ENCODE measurements at places on chromosomes 11 and 22.
A peak's percentile ranks its signal among the peaks of the same experiment; 100 is the strongest.

- no peak for DNase-seq
Observed at GRCh38 chr11:46947399-46948077, 11.0 kb downstream of the CSTPP1 start.

DNA sequence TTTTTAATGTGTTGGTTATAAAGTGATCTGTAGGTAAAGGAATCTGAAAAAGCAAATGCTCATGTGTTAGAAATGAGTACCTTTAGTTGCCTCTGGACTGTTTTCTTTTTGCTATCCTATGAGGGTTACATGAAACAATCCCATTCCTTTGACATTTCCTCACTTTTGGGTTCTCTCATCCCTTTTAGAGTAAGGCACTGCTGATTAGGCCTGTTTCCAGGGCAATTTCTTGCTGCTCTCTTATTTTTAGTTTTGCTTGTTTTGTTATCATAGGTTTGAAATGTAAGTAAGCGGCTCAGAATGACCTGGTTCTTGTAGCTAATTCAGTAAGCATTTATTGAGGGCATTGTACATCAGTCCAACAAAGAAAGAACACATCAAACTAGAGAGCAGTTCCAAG lies 138.9 kb downstream of the DDX10 start:
- no peak for DNase-seq

GRCh38 chr22:49353235-49353634 lies 474.4 kb downstream of the BRD1 start:
- DNase-seq = no peak

DNA sequence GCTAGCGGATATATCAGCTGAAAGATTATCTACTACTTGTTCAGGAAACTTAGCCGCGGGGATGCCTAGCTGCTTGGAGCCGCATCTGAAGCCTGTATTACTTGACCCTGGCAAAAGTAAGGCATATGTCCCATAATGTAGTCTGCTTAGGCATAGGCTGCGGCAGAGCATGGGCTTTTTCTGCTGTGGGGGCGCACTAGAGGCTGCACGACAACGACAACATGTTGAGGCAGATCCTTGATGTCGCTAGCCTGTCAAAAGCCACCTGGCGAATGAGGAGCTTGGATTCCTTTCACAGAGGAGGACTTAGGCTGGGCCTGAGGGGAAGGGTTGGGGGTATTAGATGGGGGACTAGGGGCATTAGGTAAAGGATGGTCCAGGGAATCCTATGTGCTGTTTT lies 1.1 kb upstream of the OR52N2 start:
- no peak for DNase-seq

DNA sequence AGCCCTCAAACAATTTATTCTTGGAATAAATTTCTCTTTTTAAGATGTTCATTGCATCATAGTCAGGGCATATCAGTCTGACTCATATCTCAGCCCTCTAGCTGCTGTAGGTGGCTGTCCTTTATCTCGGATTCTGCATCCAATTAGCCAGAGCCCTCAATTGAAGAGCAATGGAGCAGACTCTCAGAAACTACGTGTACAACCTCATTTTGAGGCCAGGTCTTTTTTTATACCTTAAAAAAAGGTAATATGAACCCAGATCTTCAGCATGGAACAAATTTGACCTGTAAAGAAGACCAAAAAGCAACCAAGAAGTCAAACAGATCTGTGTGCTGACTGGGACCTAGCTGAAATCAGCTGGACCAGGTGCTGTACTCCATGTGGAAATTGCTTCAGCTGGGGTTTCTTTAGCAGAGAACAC lies 8.7 kb downstream of the OR52A5 start:
- peak; percentile 2 for DNase-seq

GRCh38 chr11:65204646-65205601 lies 23.2 kb downstream of the CAPN1 start:
- no peak for DNase-seq

DNA sequence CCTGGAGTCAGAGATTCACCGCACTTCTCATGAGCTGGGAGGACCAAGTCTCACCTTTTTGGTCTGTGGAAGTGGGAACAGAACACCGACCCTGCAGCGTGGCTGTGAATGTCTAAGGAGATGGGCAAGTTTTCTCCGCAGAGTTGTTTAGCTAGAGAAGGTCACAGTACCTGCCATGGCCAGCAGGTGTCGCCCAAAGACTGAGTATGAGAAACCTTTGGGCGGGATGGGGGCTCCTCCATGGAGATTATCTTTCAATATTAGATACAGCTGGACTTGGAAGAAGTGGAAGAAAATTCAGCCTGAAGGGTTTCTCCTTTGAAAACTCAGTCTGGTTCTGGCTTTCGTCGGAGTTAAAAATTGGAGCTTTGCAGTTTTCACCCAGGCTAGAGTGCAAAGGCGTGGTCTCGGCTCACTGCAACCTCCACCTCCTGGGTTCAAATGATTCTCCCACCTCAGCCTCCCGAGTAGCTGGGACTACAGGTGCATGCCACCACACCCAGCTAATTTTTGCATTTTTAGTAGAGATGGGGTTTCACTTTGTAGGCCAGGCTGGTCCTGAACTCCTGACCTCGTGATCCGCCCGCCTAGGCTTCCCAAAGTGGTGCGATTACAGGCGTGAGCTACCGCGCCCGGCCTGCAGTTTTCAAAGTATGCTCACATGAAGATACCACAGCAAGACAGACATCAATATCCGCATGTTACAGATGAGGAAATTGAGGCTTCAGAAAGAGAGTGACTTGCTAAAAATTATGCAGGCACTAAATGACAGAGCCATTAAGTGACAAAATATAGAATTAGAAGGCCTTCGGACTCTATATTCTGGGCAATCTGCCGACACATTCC lies 10.7 kb upstream of the DSCAML1 start:
- no peak for DNase-seq

- no peak for DNase-seq
Observed at GRCh38 chr22:23166042-23166831, 14.1 kb upstream of the BCR start.

DNA sequence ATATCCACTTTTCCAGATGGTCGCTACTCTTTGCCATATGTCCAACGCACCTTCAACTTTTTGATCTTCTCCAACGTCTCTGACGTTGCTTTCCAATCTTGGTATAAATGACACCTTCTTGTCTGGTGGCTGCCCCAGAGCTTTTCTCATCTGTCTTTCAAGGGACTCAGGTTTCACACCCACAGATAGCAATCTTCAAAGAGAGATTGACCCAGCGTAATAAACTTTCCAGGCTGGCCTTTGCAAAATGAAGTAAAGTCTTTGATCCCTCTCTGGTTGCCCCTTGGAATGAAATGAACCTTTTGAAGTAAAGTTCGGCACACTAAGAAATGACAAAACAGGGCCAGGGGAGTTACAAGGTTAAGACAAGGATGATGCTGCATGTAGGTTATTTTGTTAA lies 138.4 kb upstream of the BDNF start:
- no peak for DNase-seq

DNA sequence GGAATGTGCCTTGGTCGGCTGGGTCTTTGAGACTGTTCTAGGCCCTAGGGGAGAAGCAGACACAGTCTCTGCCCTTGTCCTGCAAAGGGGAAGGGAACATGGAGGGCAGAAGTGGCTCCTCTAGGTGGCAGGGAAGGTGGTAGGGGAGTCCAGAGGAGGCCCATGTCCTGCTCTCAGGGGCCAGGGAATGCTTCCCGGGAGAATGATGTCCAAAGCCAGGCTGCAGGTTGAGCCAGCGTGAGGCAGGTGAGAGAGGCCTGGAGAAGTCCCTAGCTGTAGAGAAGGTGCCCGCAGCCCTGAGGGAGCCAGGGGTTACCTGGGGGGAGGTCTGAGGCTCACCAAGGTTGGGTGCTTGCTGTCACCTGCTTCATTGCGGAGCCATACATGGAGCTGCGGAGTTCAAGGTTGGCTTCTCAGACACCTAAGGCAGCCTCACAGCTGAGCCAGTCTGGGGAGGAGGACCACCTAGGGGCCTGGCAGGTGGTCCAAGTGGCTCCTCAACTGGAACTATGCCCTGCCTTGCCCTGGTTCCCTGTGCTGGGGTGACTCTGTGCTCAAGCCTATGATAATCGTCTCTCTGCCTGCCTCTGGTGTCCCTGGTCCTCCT lies 46.1 kb downstream of the SMIM38 start:
- DNase-seq = no peak

DNA sequence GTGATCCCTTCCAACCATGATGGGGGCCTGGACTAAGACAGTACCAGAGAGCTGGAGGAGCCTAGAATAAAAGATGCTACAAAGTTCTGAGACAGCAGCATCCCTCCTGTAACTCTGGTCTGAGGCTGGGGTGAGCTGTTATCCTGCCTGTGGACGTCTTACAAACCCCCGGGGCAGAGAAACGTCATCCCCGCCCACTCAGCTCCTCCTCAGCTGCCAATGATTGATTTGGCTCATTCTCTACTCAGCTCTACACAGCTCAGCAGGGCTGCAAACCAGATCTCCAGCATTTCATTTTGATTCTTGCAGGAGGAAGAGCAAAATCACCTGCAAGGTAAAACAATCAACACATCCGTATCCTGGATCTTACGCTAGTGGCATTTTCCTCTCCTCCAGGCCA lies 55.5 kb downstream of the CSNK2A3 start:
- DNase-seq = no peak

- no peak for DNase-seq
Observed at GRCh38 chr11:15213471-15214231, 98.9 kb downstream of the INSC start.

DNA sequence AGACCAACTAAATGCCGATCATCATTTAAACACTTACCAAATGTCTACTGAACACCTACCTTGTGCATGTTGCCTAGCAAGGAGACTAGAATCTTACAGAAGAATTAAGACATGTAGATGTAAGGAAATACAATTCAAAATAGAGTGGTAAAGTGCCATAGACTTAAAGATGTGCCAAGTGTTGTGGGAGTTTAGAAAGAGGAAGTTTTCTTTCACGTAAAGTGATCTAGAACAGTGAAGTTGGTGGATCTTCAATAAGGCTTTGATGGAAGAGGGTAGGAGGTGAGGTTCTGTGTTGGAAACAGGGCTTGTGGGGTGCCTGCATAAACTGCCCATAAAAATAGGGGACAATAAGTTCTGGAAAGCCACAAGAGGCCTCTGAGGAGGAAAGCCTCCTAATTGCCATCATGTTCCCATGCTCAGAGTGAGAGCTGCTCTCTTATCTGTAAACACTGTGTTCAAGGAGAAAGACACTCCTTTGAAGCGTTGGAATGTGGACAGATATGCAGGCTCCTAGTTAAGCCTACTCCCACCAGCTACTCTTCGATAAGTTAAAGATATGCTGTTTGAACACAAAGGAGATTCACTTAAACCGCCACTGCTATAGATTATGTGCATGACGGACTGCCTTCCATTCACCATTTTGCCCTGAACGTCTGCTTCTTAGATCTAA lies 66.7 kb downstream of the HSD17B12 start:
- no peak for DNase-seq

DNA sequence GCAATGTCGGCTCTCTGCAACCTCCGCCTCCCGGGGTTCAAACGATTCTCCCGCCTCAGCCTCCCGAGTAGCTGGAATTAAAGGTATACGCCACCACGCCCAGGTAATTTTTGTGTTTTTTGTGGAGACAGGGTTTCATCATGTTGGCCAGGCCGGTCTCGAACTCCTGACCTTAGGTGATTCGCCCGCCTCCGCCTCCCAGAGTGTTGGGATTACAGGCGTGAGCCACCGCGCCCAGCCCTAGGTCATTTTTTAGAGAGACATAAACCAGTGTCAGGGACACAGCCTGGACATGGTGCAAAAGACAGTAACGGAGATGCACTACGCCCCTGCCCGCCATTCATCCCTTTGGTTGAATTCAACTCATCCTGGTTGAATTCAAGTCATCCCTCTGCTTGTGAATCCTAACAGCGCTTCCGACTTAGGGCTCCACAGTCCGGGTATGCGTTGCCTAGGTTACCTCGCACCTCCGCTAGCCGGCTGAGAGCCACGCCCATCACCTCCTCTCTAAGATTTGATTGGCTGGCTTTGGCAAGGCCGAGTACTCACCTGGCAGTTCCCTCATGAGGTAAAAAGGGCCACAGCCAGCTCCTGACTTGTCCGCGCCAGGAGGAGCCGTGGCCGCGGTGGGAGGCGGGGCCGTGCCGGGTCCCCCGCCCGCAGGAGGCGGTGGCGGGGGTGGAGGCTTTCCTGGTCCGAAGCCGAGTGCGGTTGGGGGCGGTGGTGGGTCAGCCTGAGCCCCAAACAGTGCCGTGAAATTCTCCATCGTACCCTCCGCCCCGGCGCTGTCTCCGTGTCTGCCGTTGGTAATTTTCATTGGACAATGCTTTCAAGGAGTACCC lies at the start of gene MED19:
Gene MED19 (minus strand): TSS at position 802 of the 842 bp plus-strand sequence. CDS start 36 bp downstream, at position 766.
- DNase-seq = peak; percentile 56

- no peak for DNase-seq
Observed at GRCh38 chr11:108228251-108228650, 5.4 kb downstream of the ATM start.

GRCh38 chr11:62025487-62026105 lies 58.2 kb upstream of the FTH1 start:
- peak; percentile 26 for DNase-seq

DNA sequence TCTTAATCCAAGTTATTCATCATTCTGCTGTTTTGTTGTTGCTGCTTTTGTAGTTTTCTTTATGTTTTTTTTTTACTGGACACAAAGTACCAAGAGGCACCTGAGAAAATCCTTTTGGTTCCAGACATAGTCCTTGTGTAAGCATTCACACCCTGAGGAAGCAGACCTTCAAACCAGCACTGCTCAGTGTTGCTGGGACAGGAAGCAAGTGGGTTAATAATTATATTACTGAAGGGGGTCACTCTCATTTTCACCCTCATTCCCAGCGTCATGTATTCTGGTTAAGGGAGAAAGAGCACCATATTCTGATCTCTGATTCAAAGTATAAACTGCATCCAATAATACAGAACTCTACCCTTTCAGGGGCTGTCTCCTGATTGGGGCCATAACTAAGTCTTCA lies 5.9 kb upstream of the ALKBH3 start:
- no peak for DNase-seq

DNA sequence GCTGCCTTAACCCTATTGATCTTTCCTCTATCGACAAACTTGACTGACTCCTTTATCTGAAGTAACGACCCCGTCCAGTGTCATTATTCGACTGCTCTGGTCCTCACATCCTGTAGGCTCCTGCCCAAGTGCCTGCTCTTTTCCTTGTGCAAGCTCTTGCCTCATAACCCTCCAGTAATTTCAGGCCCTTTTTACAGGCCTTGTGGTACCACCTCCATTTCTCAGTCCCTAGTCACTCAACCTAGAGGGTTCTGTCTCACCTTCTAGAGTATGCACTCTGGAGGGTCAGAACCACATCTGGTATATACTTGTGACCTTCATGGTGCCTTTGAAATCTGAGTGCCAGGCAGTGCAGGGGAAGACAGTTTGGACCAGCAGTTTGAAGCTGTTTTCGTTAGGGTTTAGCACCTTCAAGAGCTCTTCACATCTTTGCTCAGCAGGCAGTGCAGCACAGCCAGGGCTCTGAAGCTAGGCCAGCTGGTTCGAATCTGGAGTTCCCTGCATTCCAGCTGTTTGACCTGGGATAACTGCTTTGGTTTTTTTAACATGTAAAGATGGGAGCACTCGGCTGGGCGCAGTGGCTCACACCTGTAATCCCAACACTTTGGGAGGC lies 11.2 kb downstream of the SNRPD3 start:
- DNase-seq = no peak

- no peak for DNase-seq
Observed at GRCh38 chr11:121328176-121328966, 35.8 kb downstream of the SC5D start.

Measured in amniotic stem cell (primary cell).